ENCODE measurements at places on chromosomes 2 and 18.

GRCh38 chr2:19102696-19103423, 255.6 kb downstream of the OSR1 start:
- no peak for DNase-seq

DNA sequence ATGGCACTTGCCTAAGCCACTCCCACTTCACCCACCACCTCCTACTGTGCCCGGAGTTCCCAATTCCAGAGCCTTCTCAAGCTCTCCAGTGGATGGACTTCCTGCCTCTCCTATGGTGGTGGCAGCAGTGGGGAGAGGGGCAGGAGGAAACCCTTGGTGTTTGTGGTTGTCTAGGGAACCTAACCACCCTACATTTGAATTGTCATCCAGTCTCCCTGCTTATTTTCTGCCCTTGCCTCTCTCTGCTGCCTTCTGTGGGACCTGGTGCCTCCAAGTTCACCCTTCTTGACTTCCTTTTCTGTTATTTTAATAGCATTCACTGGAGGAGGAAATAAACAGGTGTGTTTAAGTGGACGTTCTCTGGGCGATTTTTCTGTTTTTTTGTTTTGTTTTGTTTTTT, 50.0 kb upstream of the HPCAL1 start:
- DNase-seq, result no peak

DNA sequence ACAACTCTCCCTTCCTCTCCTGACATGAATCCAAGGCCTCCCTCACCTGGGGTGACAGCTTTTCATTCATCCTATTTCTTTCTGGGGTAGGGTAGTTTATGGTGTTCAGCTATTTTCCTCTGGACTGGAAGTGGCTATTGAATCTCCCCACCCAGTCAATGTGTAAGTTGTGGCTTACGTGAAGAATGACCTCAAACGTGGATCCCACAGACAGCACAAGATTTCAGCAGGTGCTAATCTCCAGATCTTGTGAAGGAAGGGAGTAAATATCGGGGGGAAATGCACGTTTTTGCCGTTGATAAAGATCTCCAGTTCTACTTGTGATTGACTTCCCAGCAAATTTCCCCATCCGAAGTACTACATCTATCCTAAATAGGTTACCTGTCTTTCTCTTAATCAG, 71.4 kb upstream of the THOC1 start:
- DNase-seq, result no peak

- peak; percentile 41 for DNase-seq
Measured at GRCh38 chr2:231554748-231555545, 24.7 kb upstream of the NMUR1 start.

- DNase-seq, result no peak
Measured at GRCh38 chr2:100413571-100413970, 3.9 kb downstream of the CHST10 start.

DNA sequence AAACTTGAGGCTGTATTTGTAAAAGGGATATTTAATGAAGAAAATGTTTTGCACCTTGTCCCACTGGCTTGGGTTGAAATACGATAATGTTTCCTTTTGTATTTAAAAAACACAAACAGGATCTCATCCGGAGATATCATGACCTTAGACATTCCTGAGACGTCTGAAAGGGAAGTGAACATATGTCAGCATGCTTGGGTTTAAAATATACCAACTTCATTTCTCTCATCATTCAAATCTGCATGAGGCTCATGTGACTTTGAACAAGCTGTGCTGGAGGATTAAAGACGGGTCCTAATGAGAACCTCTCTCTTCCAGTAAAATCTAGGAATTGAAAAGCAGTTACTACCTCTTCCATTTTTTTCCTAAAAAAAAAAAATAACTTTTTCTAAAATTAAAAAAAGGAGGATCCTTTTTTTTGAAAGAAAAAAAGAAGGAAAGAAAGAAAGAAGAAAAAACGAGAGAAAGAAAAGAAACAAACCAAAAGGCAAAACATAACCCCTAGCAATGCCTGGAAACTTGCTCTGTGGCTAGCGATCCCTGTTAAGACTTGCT, 106.8 kb upstream of the ZFP36L2 start:
- no peak for DNase-seq

DNA sequence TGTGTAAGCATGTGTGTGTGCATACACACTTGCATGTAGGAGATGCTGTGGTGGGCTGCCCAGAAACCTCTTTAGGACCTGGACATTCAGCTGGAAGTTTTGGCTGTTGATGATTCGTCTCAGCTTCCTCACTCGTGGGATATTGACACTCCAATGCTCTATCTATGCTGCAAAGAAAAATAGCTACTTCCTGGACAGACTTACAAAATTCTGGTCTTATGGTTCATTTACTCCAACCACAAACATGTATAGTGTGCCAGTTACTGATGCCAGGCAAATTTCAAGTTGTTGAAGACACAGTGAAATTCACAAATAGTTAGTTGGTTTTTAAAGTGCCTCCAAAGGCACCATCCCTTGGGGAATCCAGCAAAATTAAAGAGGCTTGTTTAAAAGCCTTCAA, 882.6 kb downstream of the CPS1 start:
- DNase-seq, result no peak

DNA sequence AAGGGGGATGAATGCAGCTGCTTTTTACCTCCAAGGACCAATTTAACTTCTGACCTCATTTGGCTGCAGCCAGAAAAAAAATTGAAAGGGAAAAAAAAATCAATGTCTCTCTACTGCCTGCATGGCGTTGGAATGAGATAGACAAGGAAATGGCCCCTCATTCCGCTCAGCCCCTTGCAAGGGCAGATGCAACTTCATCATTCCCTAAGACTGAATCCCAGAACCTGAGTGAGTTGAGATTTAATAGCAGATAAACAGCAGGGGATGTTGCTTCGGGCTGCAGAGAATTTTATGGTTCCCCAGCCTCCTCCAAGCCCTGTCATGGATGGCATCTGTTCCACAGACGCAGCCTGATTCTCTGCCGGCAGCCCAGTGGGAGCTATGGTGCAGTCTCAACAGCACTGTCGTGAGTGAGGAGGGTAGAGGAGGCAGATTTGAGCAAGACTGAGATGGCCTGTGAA, 49.0 kb downstream of the CAPN13 start:
- DNase-seq, result peak; percentile 7

GRCh38 chr2:148044322-148044721, 23.4 kb downstream of the MBD5 start:
- no peak for DNase-seq

- peak; percentile 27 for DNase-seq
Measured at GRCh38 chr2:75480971-75481836, 79.5 kb downstream of the EVA1A start.

- DNase-seq, result no peak
Measured at GRCh38 chr2:134676960-134677359, 41.8 kb downstream of the TMEM163 start.

GRCh38 chr2:146576339-146577111, 1268.3 kb upstream of the ACVR2A start:
- no peak for DNase-seq

GRCh38 chr2:128323555-128323931, 4.9 kb upstream of the HS6ST1 start:
- DNase-seq, result no peak

DNA sequence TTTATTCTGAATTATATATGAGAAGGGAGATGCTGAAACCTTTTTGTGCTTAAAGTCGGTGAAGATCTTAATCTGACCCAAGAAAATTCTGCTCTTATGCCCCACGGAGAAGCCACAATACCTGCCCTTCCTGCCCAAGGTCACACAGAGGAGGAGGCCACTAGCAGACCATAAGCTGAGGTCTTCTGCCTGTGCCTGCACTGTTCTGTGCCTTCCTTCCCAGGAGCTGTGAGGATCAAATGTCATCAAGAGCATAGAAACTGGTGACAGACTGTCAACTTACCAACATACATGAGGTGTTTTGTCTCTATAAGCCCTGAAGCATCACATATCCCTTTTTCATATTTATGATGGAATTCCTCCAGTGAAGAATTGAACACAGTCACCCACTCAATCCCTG, 233.3 kb downstream of the C1D start:
- DNase-seq, result no peak

DNA sequence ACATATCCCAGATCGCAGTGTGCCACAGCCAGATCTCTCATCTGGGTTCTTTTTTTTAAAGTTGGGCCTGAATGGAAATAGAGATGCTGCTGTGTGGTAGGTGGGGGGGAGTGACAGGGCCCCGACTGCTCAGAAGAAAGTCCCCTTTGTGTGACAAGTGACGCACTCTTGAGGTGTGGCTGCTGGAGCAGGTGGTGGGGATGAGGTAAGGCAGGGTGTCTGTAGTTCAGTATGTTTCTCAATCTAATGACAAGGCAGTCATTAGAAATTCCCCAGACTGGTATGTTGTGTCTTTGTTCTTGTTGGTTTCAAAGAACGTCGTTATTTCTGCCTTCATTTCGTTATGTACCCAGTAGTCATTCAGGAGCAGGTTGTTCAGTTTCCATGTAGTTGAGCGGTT, 128.8 kb upstream of the TACR1 start:
- no peak for DNase-seq

DNA sequence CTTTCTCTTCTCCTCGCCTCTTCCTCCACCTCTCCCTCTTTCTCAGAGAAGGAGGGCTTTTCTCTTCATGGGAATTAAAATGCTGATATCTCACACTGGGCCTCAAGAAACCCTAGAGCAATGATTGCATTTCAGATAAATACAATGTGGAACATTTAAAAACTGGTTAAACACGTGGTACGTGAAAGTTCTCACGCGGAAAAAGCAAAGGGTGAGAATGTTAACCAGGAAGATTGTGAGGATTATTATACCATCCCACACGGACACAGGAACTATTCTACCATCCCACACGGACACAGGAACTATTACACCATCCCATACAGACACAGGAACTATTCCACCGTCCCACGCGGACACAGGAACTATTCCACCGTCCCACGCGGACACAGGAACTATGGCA, 182.4 kb downstream of the TMEM18 start:
- no peak for DNase-seq

DNA sequence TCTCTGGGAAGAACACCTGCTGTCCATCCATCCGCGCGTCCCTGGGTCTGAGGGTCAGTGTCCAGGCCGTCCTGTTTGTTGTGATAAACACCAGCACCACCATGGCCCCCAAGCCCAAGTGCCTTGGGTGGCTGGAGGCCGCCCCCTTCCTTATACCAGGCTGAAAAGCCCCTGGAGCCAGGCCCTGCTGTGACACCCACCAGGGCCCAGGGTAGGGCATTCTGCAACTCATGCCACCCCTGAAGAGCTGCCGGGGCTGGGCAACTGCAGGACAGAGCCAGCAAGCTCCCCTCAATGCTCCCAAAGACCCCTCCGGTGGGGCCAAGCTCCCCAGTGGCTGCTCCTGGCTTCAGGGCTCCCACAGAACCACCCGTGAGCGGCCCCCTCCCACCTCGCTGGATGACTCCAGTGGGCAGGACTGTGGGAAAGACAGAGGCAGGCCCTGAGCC, 31.9 kb upstream of the SNED1 start:
- no peak for DNase-seq

DNA sequence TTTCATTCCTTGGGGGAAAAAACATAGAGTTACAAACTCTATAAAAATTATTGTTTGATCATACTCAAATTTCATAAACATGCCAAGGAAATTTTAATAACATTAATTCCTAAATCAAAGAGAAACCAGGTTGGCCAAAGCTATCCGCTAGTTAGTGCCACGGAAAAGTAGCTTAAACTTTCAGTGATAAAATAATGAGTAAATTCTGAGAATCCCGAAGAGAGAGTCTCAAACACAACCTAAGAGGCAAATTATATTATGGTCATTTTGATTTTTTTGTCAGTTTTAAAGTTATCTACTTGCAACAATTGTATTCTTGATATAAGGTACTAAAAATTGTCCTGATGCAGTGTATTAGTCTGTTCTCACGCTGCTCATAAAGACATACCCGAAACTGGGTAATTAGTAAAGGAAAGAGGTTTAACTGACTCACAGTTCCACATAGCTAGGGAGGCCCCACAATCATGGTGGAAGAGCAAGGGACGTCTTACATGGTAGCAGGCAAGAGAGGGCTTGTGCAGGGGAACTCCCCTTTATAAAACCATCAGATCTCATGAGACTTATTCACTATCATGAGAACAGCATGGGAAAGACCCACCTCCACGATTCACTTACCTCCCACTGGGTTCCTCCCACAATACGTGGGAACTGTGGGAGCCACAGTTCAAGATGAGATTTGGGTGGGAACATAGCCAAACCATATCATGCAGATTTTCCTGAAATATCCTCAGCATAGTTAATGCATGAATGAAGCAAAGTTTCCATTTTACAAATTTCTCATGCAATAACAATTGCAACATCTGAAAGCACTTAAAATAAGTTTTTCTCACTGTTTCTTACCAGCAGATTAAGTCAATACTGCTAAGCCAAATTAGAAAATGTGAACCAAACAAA, 205.9 kb upstream of the STK17B start:
- peak; percentile 92 for DNase-seq

DNA sequence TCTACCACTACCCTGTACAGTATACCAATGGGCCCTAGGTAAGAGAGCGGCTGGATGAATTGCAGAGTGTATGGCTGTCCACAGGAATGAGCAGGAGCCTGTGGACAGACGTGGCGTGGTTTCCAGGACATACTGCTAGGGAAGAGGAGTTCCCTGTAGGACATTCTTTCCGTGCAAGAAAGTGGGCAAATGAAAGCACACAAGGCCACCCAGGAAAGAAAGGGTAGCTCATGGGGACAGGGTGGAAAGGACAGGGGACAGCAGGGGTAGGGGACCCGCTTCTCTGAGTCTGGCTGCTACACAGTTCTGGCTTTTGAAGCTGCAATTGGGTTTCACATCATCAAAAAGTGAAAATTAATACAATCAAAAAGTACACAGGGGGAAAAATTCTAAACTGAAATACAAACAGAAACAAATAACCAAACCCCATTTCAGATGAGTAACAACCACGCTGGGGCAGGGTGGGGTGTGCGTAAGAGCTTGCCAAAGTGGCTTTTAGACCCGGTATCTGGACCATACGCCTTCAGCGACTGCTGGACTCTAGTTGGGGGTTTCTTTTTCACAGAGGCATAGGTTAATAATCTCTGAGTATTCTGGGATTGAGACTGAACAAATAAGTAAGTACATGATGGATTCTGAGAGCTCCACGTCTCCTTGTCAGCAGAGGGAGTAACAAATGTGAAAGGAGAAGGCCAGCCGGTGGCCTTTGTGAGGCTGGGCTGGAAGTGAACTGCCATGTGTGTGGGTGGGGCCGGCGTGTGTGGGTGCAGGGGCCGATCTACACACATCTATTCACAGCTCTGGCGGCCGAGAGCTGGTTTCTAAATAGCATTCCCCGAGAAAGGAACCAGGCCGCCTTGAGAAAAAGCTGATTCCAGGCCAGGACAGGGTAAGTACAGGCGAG, 84.0 kb downstream of the HDAC4 start:
- peak; percentile 12 for DNase-seq

DNA sequence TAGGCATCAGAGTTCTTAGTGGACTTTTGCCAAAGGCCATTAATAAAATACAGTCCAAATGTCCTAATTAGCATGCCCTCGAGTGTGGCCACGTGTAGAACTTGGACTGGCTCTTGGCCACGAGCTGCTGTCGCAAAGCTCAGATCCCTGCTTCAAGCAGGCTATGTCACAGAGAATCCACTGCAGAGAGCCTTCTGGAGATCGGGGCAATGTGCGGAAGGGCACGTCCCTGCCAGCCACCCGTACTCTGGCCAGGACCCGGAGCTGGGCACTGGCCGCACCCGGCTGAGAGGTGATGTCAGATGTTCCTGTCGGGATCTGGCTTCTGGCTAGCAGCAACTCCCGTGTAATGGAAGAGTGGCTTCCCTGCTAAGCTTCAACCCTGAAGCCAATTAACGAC, 432.7 kb upstream of the ID2 start:
- no peak for DNase-seq

GRCh38 chr2:119119076-119119785, 39.3 kb downstream of the C1QL2 start:
- DNase-seq, result no peak

All from fibroblast of skin of scalp (primary cell).